ENCODE measurements at places on chromosomes 4 and X.

DNA sequence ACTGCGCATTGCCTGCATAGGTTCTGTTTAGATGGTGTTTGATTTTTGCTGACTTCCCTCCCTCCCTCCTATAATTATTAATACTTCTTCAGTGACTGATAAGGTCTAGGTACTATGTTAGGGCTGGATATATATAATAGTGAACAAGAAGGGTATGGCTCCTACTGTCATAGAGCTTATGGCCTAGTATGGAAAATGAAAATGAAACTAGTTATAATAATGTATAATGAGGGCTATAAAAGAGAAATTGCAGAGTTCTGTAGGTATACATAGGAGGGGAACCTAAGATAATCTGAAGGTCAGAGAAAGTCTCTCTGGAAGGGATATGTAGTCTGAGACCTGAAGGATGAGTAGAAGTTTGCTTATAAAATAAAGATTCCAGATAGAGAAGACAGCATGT is 102.1 kb downstream of the DCK start:
- no peak for DNase-seq

DNA sequence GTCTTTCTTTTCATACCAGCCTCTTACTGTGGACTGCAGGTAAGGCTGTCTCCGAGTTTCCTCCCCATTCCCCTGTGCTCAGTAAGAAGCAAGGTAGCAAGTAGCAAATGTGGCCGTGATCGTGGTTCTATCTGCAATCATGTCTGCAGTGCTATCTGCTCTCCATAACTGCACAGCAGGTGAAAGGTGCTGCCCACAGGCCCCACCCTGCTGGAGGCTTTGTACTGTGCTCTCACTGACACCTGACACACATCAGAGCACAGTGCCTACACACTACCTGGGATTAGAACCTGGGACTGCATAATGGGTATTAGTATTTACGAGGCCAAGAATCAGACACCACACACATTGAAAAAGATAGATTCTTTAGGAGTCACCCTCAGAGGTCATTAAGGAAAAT is 15.3 kb downstream of the PGRMC1 start:
- DNase-seq = no peak

DNA sequence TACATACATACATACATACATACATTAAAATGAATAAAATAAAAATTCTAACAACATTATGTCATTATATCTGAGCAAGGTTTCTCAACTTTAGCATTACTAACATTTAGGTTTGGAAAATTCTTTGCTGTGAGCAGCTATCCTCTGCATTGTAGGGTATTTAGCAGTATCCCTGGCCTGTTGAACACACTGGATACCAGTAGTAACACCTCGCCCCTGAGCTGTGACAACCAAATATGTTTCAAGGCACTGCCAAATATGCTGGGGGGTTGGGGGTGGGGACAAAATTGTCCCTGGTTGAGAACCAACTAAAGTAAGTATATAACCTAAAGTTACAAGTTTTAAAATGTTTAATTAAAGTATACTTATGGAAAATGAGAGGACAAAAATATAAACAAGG is 860.9 kb upstream of the FTHL17 start:
- DNase-seq = no peak

GRCh38 chr4:83782591-83782990 is 246.7 kb downstream of the GPAT3 start:
- no peak for DNase-seq

- DNase-seq = peak; percentile 41
These were observed 1.4 kb downstream of the ZNF827 start for GRCh38 chr4:145936997-145937901.

DNA sequence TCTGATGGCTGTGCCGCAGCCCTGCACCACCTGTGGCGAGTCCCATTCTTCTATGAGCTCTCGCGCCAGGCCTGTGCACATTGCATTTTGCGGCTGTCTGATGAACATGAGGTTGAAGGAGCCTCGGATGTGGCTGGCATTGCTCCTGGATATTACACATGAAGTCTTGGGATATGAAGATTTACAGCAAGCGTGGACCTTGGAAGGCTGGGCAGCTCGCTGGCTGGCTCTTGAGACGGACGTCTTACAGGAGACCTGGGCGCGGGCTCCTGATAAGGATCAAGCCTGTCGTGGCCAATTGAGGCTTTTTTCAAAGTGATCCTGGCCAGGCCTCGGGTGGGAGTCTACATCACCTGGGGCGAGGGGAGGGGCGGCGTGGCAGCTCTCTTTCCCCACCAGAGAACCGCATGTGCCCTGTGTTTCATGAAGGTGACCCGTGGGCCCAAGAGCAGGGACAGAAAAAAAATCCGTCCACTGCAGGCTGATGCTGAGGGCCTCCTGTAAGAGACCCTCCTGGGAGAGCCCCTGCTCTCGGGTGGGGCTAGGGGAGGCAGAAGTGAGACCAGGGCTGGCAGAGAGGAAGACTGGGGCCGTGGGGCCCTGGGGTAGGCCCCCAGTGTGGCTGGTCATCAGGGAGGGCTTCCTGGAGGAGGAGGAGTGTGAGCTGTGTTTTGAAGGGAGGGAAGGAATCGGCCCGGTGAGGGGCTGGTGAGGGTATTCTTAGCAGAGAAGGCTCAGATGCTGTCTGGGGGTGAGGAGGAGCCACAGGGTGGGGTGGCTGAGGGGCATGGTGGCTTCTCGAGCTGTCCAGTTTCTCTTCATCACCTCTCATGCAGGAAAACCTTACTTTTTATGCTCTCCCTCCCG is 23.6 kb downstream of the CPZ start:
- no peak for DNase-seq

GRCh38 chr4:168071304-168071703 is 21.0 kb upstream of the ANXA10 start:
- DNase-seq = no peak

- DNase-seq = peak; percentile 8
These were observed 193.6 kb upstream of the BANK1 start for GRCh38 chr4:101596781-101597552.
